GM23248 (cell line): ENCODE measurements at places on chromosomes 1 and 21. TPM values are rescaled to one million over a fixed set of nuclear protein-coding genes. Genes with fewer than 3 reads are reported as not detected.

DNA sequence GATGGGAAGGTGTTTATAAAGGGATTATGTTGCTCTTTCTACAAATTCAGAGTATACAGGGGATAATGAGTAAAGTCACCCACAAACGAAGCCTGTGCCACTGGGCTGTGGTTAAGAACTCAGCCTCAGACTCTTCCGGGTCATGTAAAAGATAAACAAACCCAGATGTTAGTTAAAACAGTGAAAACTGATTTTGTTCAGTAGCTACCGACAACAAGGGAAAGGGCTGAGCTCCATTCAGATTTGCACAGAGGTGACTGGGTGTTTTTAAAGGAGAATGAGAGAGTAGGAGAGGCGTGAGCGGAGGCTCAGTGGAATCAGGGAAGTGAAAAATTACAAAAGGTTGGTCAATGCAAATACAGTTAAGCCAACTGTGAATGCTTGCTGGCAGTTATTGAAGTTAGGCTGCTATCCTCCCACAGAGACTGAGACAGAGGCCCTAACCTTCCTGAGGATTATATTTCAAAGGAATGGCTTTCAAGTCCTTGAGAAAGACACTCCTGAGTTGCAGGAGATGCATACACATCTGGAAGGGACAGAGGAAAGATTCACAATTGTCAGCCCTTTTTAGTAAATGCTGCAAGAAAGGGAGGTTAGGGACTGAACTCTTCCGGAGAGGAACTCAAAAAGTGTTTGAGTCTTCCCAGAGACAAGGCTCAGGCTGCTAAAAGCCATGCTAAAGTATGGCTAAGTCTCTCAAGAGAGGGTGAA is 29.9 kb upstream of the SAMD13 start:
- DNase-seq: peak; percentile 52

The TMEM61 gene
- not detected in 2 replicates for polyA plus RNA-seq

The FAM78B gene
- polyA plus RNA-seq: 0.16 TPM in 1 of 2 replicates, not detected in the other

The CDC14A gene
- polyA plus RNA-seq: 1.5 and 1.8 TPM in 2 replicates

DNA sequence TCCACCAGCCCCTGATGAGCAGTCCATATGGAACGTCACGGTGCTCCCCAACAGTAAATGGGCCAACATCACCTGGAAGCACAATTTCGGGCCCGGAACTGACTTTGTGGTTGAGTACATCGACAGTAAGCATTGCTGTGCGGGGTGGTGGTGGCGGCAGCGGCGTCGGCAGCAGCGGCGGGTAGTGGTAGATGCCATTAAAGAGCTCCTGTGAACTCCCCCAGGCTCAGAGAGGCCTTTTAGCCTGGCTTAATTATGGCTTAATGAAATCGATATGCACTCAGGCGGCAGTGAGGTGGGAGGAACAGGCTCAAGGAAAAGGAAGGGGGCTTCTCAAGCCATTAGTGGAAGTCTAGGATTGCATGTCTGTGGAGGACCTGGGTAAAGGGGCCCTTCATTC is 41.9 kb upstream of the CNTN2 start:
- no peak for DNase-seq

DNA sequence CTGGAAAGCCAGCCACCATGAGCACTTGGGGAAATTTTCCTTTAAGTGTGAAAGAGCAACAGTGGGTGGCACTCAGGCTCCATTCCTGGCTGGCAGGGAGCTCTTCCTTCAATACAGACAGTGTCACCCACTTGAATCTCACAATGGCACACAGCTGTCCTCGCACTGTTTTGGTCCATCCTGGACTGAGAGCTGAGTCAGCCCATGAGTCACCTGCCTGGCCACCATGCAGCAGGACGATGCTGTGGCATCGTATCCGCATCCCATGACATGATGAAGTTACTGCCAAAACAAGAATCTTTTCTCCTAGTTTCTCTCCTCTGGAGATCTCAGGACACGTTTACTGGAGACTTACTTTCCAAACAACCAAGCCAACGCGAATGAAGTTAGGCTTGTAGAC is 6.0 kb downstream of the TMPRSS2 start:
- DNase-seq: peak; percentile 21

DNA sequence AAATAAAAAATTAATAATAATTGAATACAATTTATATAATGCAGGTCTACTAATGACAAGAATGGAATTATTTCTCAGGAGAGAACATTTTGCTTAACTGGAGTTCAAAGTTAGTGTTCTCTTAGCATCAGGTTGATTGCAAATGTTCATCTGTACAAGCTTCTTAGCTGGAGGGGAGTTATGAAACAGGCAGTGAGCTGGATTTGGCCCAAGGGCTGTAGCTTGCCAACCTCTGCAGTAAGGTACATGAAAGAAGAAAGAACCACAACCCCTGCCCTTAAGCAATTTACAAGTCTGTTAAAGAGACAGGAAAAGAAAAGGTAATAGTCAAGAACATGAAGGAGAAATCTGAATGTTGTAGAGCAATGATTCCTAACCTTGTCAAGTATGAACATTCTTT is 17.0 kb downstream of the LPGAT1 start:
- DNase-seq: peak; percentile 17

The IFNLR1 gene
- polyA plus RNA-seq: not detected in 2 replicates

DNA sequence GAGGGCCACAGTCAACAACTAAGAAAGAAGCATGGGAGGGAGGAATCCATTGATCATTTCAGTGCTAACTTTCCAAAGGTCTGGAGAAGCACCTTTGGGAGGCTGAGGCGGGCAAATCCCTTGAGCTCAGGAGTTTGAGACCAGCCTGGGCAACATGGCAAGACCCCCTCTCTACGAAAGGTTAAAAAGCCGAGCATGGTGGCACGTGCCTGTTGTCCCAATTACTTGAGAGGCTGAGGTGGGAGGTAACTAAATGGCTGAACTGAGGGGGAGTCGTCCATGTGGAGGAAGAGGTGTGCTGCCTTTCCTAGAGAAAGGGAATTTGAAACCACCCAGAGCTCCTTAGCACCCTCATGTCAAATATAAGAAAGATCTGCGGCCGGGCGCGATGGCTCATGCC is 16.2 kb downstream of the MASP2 start:
- no peak for DNase-seq

GRCh38 chr1:156356875-156357534 is 12.0 kb upstream of the RHBG start:
- peak; percentile 57 for DNase-seq

GRCh38 chr1:17365293-17365692 is 6.7 kb upstream of the PADI6 start:
- DNase-seq: no peak
